ENCODE measurements at places on chromosomes 5 and 9.

DNA sequence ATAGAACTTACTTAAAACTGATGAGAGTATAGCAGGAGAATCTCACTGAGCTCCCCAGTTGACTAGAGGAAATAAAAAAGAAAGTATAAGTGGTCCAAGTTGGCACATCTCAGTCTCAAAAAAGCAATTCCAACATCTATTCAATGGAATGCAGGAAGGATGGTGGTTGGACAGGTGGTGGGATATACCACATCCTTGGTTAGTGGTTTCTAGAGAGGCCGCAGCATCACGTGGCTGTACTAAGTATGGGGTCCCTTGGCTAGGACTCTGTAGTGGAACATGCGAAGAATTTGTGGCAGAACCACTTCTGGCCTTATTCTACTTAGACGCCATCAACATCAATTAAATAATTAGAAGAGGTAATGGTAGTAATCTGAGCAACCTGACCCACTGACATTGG is 232.4 kb downstream of the SAXO1 start:
- DNase-seq = no peak

GRCh38 chr9:96617439-96618185 is 2.0 kb downstream of the CDC14B start:
- DNase-seq = no peak

GRCh38 chr5:39414426-39414825 is 10.4 kb downstream of the DAB2 start:
- no peak for DNase-seq

DNA sequence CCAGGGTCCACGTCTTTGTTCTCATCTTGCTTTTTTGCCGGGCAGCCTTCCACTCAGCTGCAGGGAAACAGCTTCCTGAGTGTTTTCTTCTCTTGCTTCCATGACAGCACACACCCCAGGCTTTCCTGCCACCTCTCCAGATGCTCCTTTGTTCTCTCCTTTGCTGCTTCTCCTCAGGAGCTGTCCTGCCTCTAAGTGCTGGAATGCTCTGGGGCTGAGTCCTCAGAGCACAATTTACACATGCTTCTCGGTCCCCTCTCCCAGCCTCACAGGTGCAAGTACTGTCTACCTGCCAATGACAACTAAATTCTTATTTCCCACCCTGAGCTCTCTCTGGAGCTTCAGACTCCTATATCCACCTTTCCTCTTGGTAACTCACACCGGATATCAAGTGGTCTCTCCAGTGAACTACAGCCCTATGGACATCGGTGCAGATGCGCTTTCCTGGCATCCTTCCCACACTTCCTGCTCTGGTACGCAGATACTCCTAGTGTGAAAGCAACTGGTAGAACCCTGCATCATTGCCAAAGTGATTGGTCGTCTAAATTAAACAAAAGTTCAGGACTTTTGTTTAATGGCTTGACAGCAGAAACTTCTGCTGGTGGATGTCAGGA is 13.4 kb upstream of the ACSL6 start:
- no peak for DNase-seq

DNA sequence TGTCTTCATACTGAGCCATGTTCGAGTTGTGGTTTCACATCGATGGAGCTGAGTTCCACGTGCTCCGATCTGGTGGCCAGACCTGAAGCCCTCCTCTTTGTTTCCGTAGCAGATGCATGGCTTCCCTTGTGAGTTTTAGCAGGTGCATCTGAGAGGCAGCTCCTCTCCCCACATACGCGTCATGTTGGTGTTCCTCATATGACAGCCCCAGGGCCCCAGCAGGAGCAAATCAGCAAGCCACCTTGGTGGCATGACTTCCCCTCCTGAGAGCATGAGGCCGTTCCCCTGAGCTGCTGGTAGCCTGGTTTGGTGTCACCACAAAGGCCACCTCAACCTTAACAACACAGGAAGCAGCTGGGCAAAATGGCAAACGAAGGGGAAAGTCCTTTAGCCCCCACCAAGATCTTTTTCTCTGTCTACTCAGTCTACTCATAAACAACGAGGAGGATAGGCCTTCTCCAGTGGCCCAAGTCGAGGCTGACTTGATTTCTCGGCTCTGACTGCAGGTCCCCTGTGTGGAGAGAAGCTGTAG is 5.9 kb downstream of the CYFIP2 start:
- peak; percentile 7 for DNase-seq

GRCh38 chr9:109969011-109969410 is 189.0 kb downstream of the PALM2AKAP2 start:
- no peak for DNase-seq

- DNase-seq = no peak
Observed at GRCh38 chr5:140169410-140169809, 5.6 kb upstream of the CYSTM1 start.

DNA sequence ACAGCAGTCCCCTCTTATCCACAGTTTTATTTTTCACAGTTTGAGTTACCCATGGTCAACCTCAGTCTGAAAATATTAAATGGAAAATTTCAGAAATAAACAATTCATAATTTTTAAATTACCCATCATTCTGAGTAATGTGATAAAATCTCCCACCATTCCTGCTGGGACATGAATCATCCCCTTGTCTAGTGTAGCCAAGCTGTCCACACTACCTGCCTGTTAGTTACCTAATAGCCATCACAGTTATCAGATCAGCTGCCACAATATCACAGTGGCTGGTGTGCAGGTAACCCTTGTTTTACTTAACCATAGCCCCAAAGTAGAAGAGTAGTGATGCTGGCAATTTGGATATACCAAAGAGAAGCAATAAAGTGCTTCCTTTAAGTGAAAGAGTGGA is 10.7 kb downstream of the PLGRKT start:
- DNase-seq = no peak
